ENCODE measurements at places on chromosomes 7 and 10.

DNA sequence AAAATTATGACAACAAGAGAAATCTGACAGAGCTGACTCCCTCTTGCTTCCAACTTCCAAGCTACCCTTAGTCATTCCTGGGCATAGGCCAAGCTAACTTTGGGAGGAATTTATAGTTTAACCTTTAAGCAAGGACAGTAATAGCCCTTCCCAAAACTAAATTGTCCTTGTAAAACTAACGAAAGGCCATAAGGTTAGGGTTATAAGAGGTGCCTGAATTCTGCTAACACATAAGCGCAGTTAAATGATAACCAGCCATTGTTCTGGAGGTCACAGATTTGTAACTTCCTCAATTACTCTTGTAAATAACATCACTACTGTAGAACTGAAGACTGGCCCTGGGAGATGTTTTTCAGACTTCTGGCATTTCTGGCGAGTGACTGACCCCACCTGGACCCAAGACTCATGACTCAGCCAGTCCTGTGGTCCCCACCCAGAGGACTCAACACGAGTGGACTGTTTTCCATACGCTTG, 481.2 kb downstream of the KCNMA1 start:
- no peak for DNase-seq

DNA sequence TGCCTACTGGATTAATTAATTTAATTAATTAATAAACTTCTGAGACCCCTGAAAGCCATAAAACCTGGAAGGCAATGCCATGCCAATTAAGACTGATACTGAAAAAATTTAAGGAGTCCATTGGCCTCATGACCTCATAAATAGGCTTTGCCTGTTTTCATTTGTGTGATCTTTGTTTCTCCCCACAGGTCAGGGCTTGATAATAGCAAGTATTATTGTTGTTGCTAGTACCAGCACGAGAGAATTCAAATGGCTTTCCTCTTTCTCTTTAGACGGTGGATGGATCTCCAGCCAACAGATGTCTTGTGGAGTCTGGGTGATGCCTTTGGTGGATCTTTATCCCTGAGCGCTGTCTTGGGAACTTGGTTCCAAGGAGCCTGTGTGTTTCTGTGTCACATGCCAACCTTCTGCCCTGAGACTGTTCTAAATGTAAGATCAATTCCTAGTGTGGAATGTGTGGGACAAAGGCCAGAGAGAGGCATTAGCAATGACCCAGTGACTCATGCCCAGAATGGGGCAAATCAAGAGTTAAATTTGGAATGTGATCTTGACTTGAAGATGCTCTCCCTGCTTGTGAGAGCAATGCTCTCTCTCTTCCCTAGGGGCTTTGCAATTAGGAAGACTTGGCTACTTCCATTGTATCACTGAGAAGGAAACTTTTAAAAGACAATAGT, 17.7 kb downstream of the ACSM6 start:
- no peak for DNase-seq

DNA sequence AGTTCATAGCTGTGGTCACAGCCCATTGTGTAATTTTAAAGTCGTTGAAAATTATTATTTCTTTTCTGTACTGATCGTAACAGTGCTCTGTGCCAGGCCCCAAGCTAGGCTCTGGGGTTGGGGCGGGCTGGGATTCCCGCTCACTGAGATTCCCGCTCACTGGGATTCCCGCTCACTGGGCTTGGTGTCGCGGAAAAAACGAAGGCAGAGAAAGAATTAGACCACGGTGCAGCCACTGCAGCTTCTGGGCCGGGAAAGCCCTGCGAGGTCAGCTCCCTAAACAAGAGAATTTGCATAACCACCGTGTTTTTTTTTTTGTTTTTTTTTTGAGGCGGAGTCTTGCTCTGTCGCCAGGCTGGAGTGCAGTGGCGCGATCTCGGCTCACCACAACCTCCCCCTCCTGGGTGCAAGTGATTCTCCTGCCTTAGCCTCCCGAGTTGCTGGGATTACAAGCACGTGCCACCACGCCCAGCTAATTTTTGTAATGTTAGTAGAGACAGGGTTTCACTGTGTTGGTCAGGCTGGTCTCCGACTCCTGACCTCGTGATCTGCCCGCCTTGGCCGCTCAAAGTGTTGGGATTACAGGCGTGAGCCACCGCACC, 31.2 kb downstream of the FOXK1 start:
- DNase-seq = no peak

DNA sequence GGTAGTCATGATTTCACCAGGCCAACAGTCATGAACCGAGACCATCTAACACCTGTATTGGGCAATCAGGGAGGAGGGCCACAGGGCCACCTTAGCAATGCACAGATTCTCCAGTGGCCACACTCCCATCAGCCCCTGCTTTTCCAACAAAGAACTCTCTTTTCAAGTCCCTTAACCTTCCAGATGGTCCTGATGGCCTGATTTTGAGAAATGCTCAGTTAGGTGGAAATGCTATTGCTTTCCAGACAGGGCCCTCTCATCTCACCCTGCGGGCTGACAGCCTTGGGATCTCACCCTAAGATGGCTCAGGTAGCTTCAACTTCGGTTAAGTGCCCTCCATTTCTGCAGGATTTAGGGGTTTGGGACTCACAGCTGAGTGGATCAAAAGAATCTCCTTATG, 131.9 kb upstream of the PRR15 start:
- DNase-seq = no peak

DNA sequence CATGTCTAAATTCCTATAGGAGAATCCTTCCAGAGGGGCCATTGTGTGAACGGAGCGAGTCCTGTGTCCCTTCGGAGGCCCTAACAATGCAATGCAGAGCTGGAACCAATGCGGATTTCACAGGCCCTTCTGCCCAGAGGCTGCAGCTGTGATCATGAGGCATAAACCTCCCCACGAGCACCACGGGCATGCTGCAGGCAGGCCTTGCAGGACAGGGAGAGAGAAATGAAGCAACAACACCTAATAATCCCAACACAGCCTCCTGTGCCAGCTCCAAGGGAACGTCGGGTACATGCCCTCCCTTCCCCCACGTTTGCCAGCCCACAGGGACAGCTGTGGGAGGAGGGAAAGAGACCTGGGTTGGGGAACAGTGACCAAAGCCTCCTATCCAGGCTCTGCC, 74.4 kb downstream of the TNS3 start:
- DNase-seq = no peak

- DNase-seq = peak; percentile 60
Measured at GRCh38 chr10:110746254-110746826, 102.2 kb downstream of the RBM20 start.

DNA sequence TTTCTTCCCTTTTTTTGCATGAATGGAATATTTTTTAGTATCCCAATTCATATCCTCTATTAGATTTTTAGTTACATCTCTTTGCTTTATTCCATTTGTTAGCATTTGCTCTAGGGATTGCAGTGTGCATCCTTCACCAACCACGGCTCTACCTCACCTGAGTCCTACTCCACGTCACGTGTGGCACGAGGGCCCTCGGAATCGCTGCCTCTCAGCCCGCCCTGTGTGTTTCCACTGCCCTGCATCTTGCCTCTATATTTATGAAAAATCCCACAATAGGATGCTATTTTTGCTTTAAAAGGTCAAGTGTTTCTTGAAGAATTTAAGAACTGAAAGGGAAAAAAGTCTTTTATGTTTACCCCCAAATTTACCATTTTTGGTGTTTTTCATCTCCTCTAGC, 41.0 kb downstream of the CFAP46 start:
- DNase-seq = no peak
